Osteoblast (primary cell): ENCODE measurements at places on chromosomes 3 and 15. TPM values are rescaled to one million over a fixed set of nuclear protein-coding genes. Genes with fewer than 3 reads are reported as not detected.

CHRNA7 gene
- under 0.01 TPM in 1 of 2 replicates, not detected in the other for total RNA-seq

GRCh38 chr3:148840451-148840850 is 12.8 kb downstream of the CPB1 start:
- no peak for DNase-seq

GOLGA6L4 gene
- total RNA-seq, result 1.5 and 1.8 TPM in 2 replicates

PLCH1 gene
- under 0.01 and 0.36 TPM in 2 replicates for total RNA-seq

DNA sequence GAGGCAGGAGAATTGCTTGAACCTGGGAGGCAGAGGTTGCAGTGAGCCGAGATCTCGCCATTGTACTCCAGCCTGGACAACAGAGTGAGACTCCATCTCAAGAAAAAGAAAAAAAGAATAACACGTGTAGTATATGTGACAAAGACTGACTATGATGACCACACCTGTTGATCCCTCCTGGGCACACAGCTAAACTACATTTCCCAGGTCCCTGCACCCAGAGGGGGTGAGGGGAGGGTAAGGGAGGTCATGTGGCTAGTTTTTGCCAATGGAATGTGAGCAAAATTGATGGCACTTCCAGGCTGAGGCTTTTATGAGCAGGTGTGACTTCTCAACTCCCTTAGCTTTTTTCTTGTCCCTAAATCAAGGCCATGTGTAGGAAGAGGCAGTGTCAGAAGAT is 58.2 kb downstream of the KLHL6 start:
- DNase-seq, result no peak
